Smooth muscle cell of the brain vasculature (primary cell): ENCODE measurements at places on chromosomes 1 and 21.
A peak's percentile ranks its signal among the peaks of the same experiment; 100 is the strongest.

GRCh38 chr1:43227143-43227764, 42.5 kb upstream of the TMEM125 start:
- DNase-seq: peak; percentile 43

DNA sequence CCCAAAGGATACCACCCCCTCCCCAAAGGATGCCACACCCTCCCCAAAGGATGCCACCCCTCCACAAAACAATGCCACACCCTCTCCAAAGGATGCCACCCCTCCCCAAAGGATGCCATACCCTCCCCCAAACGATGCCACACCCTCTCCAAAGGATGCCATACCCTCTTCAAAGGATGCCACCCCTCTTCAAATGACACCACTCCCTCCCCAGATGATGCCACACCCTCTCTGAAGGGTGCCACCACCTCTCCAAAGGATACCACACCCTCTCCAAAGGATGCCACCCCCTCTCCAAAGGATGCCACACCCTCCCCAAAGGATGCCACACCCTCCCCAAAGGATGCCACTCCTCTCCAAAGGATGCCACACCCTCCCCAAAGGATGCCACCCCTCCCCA, 21.6 kb upstream of the TRIM17 start:
- DNase-seq: no peak

DNA sequence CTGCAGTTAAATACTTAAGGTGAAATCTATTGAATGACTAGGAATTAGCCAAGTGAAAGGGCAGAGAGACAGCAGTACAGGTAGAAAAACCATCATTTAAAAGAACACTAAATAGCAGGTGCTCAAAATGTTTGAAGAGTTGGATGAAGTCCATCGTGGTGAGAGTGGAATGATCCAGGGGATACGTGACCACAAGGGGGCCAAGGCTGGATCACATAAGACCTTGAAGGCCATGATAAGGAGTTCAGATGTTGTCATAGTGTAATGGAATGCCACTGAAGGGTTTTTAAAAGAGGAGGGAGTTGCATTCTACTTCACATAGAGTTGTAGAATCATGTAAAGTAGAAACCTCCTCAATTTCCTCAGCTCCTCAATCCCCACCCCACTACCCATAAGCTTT, 34.8 kb upstream of the HOOK1 start:
- no peak for DNase-seq

GRCh38 chr1:67847466-67847865, 14.2 kb upstream of the GNG12 start:
- DNase-seq: no peak

GRCh38 chr1:3504822-3505153, 50.3 kb downstream of the ARHGEF16 start:
- DNase-seq: no peak

DNA sequence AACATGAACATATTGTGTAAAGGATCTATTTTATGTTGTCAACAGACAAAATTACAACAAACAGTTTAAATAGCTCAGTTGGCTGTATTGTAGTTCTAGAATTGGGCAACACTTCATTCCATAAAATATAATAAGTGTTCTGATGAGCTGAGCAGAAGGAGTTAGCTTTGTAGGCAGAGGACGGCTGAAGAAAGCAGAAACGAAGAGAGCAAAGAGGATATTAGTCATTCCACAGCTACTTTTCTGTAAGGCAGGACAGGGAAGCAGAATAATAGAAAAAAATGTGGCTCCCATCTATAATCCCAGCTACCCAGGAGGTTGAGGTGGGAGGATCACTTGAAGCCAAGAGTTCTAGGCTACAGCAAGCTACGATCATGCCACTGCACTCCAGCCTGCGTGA, 20.2 kb upstream of the IVNS1ABP start:
- no peak for DNase-seq

DNA sequence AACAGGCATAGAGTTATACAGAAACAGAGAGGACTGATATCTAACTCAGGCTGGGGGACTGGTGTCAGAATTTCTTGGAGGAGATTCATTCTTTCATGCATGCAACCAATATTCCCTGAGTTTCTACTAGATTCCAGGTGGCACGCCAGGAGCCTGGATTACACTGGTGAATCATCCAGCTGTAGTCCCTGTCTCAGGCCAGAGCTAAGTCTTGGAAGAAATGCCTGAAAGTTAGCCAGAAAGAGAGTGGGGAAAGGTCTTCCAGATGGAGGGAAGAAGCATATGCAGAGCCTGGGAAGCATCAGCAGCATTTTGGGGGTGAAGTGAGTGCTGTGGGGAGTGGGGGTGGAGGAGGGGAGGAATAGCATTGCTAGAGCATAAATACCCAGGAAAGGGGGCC, 239.1 kb downstream of the OMA1 start:
- no peak for DNase-seq

DNA sequence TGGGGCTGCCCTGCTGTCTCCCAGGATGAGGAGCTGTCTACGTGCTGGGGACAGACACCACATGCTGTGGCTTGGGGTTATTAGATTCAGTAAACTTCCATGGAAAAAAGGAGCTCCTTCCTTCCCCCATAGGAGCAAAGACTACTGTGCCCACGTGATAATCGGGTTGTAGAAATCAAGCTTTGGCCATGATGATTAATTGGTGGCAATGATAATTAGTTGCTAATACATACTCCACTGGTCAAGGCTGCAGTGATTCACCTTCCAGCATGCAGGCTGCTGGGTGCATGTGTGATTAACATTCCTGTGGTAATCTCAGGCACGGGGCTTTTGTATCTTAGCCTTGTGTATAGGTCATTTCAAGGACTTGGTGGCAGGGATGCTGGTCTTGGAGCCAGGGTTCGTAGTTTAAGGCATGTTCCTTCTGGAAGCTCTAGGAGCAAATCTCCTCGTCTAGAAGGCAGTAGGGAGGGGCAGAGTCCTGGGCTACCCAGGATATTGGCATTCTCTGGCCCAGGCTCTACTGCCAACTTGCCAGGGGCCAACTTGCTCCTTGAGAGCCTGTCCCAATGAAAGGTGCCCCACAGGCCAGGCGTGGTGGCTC, 41.4 kb downstream of the TMCO4 start:
- DNase-seq: no peak

- no peak for DNase-seq
These were observed 898 bp downstream of the MFSD2A start for GRCh38 chr1:39955547-39956539.

DNA sequence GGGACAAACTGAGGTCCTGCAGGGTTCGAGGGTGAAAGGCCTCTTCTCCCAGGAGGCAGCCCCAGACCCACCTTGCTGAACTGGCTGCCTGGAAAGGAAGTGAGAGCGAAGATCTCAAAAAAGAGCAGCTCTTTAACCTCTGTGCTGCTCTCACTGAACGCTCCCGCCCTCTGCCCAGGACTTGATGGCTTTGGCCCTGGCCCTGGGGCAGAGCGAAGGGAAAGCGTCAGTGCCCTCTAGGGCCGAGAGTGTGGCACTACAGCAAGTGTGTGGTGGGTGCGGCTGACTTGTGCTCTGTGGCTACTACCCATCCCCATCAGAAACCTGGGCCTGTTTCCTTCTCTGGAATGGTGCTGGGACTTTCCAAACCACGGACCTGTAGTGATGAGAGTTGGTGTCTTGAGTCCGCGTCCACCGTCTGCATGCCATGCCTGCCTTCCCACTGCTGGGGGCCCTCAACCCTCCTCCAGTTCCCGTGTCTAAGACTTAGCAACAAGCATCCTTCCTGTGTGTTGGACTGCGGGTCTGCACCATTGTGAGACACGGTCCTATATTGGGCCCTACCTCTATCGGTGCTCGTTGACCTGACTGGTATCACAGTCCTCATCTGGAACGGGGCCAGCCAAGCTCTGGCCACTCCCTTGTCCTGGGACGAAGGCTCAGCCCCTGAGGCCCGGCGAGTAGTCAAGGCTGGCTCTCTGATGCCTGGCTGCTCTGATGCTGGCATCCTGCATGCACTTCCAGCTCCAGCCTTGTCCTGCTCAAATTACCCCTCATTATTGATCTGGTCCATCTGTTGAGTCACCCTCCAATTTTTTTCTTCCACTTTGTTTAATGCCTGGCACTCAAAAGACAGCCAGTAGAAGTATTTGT, 180.3 kb downstream of the DISC1 start:
- DNase-seq: no peak

GRCh38 chr21:26169061-26169610, 1.4 kb downstream of the APP start:
- DNase-seq: peak; percentile 45

- DNase-seq: no peak
These were observed 89.7 kb upstream of the IFFO2 start for GRCh38 chr1:19045898-19046880.

DNA sequence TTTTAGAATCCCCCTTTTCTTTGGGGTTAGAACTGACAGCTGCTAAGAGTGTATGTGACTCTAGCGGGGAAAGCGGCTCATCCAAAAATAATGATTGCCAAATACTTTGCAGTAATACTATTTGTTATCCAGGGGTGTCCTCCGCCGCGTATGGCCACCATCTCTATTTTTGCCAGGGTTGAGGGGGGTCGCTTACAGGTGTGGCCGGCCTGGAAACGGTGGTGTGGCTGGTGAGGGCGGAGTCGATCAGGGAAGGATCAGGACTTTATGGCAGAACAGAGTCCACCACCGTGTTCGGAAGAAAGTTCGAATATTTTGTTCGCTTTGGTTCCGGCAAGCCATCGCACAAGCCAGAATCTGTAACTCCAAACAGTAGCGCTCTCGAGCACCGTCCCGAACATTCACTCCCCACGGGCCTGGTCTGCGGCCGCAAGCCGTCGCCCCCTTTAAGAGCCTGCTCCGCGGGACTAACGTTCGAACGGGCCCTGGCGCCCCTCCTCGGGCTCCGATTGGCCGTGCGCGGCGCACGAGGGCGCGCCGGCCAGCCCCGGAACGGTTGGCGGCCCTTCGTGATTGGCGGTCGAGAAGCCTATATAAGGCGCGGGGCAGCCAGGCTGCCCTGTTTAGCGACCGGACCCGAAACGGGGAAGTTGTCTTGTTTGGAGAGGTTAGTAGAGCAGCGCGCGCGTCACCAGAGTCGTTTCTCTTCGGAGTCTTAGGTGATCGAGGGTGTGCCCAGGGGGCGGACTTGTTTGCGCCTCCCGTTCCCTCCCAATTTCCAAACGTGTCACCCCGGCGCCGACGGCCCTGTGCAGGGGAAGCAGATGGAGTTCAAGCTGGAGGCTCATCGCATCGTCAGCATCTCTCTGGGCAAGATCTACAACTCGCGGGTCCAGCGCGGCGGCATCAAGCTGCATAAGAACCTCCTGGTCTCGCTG, at the start of gene IER5:
TSS of gene IER5 (plus strand) at position 622 of the 938 bp plus-strand sequence. CDS start at position 825, 203 bp downstream.
- DNase-seq: peak; percentile 91

- DNase-seq: no peak
These were observed 2.7 kb downstream of the POU2F1 start for GRCh38 chr1:167223144-167224103.

- DNase-seq: no peak
These were observed 1.6 kb downstream of the COL11A1 start for GRCh38 chr1:103106426-103107341.

- peak; percentile 84 for DNase-seq
These were observed 8.7 kb upstream of the COL6A1 start for GRCh38 chr21:45972716-45973474.

DNA sequence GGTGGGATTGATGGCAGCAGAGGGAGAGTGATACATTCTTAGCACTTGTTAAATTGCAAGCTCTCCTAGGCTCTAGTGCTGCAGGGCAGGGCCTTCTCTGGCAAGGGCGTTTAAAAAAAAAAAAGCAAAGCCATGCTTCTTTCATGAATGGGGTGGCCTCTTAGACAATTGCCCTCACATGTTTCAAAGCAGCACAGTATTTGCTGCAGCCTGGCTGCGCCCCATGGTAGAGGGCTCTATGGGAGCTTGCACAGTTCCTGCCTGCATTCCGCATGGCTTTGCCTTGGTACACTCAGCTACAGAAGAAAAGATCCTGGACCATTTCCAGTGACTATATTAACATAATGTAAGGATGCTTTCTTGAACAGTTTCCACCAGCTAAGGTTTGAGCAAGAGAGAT, 267.2 kb downstream of the ZNF648 start:
- no peak for DNase-seq

GRCh38 chr1:114218361-114219171, 64.9 kb upstream of the SYT6 start:
- no peak for DNase-seq

- no peak for DNase-seq
These were observed 2.0 kb downstream of the PYCR2 start for GRCh38 chr1:225921734-225922709.

DNA sequence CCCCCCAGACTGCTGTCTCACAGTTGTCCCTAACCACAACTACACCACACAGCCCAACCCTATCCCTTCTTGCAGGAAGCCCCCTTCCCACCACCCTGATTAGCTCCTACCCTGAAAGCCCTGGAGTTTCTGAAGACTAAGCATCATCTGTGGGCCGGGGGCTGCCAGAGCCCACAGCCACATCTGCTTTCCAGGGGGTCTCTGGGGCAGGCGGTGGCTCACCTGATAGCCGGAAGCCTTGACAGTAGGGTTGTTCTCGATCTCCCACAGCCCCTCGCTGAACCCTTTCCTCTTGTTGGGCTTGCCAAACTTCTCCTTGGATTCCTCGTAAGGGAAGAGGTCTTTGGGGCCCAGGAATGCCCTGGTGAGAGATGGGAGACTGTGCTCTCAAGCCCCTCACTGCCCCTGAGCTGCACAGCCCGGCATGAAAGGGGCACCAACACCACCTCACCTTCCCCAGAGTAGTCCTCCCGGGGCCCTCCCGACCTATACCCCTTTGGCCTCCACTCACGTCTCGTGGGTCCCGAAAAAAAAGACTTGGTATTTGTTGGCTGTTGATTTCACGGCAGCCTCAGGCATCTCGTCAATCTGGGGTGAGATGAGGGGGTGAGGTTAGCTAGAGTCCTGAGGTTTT, 4.0 kb upstream of the MRPL24 start:
- DNase-seq: no peak

- no peak for DNase-seq
These were observed 37.8 kb upstream of the S1PR1 start for GRCh38 chr1:101198842-101199636.

DNA sequence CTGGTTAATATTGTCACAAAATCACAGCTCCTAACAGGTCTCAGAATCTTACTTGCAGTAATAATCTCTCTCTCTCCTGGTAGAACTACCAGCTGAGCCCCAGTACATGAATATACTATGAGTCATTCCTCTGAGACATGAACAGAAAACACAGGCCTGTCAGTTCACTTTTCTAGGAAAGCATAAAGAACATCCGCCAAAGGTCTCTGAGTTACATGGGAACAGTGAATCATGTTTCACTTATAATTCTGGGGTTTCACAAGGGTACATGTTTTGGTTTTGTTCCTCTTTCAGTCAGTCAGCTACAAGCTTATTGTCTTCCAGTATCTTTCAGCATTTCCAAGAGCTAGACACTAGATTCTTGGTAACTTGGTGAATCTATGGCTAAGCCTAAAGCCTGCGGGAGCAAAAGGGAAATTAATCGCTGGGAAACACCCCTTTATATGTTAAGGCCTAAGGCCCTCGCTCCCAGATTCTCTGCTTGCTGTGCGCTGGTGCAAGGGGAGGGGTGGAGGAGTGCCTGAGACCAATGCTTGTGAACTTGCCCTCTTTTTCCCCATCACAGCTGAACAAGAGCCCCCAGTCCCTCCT, 31.7 kb downstream of the IFNGR2 start:
- peak; percentile 77 for DNase-seq
